ENCODE measurements at places on chromosomes 3 and 15.
A peak's percentile ranks its signal among the peaks of the same experiment; 100 is the strongest.

DNA sequence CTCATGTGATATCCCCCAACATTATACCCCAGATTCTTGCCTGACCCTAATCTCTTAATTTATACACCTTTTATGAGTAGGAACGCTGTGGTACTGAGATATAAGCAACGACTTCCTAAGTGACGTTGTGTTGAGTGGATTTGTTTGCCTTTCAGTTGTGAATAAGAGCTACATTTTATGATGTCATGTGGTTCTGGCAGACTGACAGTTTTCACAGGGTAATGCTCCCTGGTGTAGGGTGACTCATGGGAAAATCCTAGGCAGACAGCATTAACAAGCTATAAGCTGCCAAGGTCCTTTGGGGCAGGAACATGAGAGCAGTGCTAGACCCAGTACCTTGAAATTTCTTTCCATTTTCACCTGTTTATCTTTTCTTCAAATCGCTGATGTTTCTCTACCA is 11.2 kb downstream of the C3orf52 start:
- DNase-seq = no peak

DNA sequence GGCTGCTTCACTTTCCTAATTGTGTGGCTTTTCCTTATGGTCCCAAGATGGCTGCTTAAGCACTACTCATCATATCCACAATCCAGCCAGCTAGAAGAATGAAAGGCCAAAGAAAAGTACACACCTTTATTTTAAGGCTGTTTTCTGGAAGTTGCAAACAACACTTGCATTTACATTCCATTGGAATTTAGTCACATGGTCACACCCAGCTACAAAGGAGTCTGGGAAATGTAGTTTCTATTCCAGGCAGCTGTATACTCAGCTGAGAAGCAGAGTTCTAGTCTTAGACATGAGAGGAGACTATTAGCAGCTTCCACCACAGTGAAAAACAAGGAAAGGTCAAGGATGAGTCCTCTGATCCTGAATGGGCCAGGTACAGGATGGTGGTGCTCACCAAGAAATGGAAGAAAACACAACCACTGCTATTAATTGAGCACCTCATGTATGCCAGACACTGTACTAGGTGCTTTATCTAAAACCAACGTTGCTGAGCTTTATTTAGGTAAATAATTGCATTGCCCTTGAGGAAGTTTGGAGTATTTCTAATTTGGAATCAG is 28.0 kb upstream of the ATG7 start:
- DNase-seq = no peak

GRCh38 chr15:76011627-76012551 is at the start of gene NRG4:
Gene NRG4 (minus strand): TSS chr15:76012424. CDS start chr15:76011230, 1,194 bp downstream.
- no peak for DNase-seq

DNA sequence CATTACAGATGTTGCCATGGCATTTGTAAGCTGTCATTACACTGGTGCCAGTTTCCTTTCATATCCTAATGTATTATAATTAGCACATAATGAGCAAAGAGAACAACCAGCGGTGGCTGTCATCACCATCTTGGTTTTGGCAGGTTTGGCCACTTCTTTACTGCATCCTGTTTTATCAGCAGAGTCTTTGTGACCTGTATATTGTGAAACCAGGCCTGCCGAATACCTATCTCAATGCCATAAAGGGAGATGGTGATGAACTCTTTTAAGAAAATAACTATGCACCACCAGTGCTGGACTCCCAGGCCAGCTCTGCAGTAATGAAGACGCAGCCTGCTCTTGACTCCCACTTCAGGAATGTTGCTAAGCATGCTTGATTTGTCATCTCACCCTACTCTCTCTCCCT is 458.1 kb upstream of the NR2F2 start:
- DNase-seq = no peak

DNA sequence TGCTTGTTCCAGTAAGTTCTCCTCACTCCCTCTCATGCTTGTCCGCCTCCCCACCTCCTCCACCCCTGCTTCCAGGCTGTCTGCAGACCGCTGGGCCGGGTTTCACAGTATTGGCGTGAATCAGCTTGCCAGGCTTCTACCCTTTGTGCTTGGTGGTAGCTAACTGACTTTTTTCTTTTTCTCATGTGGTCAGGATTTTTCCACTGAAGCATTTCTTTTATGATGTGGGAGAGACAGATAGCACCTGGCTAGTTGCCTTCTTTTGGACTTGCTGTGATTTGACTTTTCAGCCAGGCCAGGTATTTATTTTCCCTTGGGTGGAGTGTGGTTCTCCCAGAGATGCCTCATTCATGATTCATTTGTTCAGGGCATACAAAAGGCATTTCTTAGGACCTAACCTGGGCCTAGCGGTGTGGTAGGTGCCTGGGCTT is 60.6 kb downstream of the ST6GAL1 start:
- DNase-seq = no peak

- DNase-seq = no peak
Observed at GRCh38 chr3:24500806-24501205, 6.2 kb upstream of the THRB start.

- DNase-seq = peak; percentile 75
Observed at GRCh38 chr15:74396445-74397238, 29.2 kb upstream of the CYP11A1 start.

DNA sequence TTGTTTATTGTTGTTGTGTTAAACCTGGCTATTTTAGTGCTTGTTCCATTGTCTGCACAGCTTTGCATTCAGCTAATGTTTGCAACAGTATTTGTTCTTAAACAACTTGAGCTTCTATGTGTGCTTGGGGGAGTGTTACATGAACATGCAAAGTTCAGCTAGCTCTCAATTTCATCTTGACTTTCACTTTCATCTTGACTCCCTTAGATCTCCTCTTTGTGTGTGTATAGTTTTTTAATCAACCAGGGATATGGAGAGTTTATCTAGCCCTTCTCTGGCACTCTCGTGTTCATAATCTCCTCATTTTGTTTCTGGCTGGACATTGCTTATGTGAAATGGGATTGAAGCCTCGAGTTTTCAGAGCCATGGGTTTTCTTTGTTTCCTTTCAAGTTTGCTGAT is 212.4 kb upstream of the ZBTB20 start:
- no peak for DNase-seq

DNA sequence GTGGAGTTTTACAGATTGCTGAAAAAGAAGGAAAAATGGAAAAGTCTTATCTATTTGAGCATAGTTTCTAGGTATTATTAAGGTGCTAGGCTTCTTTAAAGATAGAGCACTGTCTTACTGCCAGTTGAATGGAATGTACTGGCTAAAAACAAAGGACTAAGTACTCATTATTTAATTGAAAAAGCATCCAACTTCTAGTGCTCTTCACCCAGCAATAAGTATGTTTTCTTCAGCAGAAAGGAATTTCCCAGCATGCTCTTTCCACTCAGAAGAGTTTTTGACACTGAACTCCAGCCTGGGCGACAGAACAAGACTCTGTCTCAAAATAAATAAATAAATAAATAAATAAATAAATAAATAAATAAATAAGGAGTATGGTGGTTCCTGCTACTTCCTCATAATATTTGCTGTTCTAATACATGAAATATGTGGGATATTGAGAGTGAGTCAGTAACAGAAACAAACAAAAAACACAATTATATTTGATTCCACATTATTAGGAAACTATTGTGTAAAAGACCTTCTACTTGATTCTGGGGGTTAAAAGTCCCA is 70.6 kb downstream of the ATP13A4 start:
- no peak for DNase-seq

DNA sequence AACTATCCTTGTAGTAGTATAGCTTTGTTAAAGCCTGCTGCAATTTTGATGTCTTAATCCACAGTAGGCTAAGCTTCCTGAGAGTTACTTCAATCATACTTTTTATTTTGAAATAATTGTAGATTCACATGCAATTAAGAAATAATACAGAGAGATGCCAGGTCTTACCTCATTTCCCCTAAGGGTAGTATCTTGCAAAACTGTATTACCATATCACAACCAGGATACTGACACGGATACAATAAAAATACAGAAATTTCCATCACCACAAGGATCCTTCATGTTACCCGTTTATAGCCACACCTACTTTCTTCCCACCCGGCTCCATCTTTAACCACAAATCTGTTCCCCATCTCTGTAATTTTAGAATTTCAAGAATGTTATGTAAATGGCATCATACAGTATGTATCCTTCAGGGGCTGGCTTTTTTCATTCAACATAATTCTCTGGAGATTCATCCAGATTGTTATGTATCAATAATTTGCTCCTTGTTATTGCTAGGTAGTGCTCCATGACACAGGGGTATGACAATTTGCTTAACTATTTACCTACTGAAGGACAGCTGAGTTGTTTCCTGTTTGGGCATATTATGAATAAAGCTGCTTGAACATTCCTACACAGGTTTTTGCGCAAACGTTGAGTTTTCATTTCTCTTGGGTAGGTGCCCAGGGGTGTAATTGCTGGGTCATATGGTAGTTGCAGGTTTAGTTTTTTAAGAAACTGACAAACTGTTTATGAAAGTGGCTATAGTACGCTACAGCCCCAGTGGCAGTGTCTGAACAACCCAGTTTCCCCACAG is 21.6 kb downstream of the BDH1 start:
- no peak for DNase-seq

DNA sequence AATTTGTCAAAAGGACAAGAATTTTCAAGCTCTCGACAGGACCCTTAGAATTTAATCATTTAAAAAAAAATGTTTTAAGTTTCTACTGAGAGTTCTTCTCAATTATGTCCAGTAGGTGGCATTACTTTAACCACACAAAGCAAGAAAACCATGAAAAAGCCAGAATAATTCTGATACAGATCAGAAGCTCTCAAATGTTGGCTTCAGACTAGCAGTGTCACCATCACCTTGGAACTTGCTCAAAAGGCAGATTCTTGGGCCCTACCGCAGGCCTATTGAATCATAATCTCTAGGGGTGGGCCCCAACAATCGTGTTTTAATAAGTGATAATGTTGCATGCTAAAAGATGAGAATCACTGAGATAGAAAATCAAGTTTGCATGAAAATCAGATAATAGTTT is 99.5 kb upstream of the KCNMB2 start:
- DNase-seq = no peak

Data from activated T-cell treated with anti-CD3 and anti-CD28 coated beads, Interleukin-2, amount 50 U/mL, for 24 hours (primary cell).